ENCODE measurements at places on chromosomes 11 and 22. TPM values are rescaled to one million over a fixed set of nuclear protein-coding genes. Genes with fewer than 3 reads are reported as not detected.

DNA sequence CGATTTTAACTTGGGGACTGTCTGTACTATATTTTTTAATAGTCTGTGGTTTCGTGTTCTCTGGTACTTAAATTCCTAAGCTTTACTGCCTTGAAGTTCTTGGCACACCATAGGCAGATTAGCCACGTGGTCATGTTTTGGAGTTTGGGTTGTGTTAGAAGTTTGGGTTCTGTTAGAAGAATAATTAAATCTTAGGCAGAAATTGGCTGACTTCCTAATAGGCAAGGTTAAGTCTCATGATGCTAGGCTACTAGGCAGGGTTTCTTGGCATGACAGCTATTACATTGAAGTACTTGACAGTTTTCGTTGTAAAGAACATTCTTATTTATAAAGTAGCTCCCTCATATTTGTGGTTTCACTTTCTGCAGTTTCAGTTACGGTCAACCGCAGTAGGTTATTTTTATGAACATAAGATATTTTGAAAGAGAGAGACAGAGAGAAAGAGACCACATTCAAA is 30.0 kb upstream of the MMP7 start:
- no peak for DNase-seq

- no peak for DNase-seq
Observed at GRCh38 chr22:30681831-30682230, 12.8 kb upstream of the OSBP2 start.

GRCh38 chr11:128678024-128678423 is 15.8 kb upstream of the FLI1 start:
- DNase-seq: no peak

GRCh38 chr11:60905551-60906113 is 753 bp downstream of the PRPF19 start:
- no peak for DNase-seq

- no peak for DNase-seq
Observed at GRCh38 chr11:16873289-16873688, 134.8 kb downstream of the C11orf58 start.

DNA sequence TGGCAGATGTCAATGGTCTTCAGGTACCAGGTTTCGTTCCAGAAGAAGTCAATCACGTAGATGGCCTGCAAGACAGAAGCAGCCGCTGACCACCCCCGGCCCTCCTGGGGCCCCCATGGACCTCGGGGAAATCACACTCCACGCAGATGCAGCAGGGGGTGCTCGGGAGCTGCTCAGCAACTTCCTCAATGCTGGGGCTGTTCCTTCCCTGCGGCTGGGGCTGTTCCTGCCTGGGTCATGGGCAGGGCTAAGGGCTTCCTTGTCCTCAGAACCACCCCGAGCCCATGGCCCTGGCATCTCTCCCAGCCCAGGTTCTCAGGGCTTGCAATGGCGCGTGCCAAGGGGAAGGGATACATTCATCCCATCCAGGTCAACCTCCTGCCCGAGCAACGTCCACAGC is 10.3 kb downstream of the DHCR7 start:
- DNase-seq: no peak

Gene SPON1
- total RNA-seq: 0.81 TPM

Gene CRYBA4
- not detected for total RNA-seq

Gene PHETA2
- total RNA-seq: 0.88 TPM
